ENCODE measurements at places on chromosomes 1 and 21.

DNA sequence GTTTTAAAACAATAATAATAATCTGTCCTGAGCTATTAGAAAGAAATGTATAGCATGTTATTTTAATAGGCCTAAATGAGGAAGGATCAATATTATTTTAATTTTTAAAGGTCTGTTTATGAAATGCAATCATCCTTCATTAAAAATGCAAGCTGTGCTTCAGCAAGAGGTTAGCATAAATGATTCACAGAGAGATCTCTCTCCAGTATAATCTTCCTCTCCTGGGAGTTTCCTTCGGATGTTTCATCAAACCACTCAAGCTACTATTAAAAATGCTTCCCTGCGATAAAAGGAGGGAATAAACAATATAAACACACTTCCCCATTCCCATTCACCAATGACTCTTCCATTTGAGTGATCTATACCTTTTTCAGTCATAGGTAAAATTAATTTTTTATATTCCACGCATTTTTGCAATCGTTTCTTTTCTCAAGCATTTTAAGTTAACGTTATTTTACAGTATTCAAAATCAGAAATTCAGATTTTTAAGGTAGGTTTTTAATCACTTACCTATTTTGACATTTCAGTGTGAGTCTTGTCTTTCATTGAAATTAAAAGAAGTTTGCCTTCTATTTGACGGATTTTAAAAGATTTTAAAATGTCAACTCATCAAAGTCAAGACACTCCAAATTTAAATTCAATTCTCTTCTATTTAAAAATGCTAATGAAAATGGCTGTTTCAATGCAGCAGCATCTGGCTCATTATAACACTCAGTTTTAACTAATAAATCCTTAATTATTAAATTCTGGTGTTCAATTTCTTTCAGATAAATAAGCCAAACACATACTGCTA, 64.3 kb downstream of the RERE start:
- DNase-seq: no peak

- DNase-seq: no peak
Observed at GRCh38 chr21:38148046-38148445, 108.7 kb upstream of the KCNJ15 start.

GRCh38 chr1:206878456-206878855, 13.0 kb downstream of the IL20 start:
- no peak for DNase-seq

DNA sequence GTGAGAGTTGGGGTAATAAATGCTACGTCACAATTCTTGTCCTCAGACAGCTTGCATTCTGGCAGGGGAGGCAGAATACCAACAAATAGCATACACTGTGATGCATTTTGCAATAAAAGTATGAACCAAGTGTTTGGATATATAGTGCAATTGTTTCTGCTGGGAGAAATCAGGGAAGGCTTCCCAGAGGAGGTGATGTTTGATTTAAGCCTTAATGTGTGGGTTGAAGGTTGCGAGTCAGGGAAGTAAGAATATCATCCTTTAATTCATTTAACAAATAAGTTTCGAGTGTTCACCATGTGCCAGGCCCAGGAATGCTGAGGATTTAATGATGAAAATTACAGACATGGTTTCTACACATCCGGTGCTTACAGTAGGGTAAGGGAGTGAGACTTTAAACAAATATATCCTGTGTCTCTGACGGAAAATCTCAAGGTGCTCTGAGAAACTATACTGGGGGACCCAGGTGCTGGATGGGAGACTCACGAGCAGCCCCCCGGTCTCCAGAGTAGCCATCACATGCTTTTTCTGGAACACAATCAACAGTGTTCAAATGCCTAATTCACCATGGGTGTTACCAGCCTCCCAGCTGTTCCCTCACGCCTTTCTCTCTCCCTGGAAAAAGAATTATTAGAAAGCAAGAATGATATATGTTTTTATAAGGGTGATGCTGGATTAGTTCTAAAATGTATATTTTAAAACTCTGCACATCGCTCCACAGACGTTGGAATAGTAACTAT, 31.7 kb downstream of the RASSF5 start:
- DNase-seq: no peak

GRCh38 chr1:64242895-64243756, 39.7 kb downstream of the UBE2U start:
- peak; percentile 65 for DNase-seq

DNA sequence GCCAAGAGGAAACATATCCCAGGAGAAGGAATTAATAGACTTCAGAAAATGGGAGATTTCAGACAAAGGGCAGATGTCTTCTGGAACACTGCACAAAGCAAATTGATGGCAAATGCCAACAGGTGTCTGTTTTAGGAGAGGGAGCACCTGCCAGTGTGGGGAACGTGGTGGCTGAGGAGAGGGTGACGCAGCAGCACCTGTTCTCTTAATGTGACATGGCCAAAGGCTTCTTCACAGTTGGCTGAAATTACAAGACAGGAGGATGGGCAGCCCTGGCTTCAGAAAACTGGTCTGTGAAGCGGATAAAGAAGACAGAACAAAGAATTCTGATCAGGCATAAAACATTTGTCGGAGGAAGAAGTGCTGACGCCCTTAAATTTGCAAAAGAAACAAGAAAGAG, 178.7 kb upstream of the RUNX1 start:
- no peak for DNase-seq

- no peak for DNase-seq
Observed at GRCh38 chr1:10789047-10789791, 7.2 kb downstream of the CASZ1 start.

GRCh38 chr1:232965912-232966217, 15.5 kb downstream of the NTPCR start:
- no peak for DNase-seq

DNA sequence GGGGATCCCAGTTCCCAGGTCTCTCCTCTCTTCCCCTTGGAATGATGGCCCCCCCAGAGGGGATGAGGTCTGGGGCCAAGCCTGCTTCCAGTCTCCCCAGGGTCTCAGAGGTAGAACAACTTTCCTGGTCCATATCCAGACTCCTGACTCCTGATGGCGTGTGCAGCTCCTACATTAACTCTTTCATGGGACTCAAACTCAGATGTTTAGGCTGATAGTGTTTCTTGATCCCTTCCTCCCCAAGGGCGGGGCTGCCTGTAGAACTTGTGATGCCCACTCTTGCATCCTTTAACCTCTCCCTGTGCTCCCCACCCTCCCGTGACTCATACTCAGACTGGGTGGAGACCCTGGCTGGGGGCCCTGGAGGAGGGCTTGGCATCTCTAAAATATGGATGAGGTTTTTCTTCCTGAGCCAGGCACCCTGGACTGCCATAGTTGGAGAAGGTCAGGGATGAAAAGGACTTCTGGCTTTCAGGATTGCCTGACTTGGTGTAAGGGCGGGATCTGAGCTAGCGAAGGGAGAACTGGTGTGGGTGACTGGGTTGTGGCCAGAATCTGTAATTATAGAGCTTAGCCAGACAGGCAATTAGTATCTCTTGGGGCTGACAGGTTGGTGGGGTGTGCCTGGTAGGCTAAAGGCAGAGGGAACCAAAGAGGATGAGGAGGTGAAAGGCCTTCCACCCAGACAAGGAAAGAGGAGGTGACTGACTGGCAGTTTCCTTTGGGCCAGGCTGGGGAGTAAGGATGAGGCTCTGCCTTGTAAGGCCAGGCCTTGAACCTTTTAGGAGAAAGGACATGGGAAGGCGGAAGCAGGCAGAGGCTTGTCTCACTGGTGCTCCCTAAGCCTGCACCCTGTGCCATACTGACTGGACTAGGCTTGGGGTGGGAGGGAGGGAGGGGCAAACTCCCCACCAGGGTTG, 1.5 kb downstream of the ATP8B2 start:
- DNase-seq: peak; percentile 16
